ENCODE measurements at places on chromosomes 3 and 15.

- DNase-seq = no peak
These were observed 2.5 kb upstream of the HHLA2 start for GRCh38 chr3:108293858-108294257.

DNA sequence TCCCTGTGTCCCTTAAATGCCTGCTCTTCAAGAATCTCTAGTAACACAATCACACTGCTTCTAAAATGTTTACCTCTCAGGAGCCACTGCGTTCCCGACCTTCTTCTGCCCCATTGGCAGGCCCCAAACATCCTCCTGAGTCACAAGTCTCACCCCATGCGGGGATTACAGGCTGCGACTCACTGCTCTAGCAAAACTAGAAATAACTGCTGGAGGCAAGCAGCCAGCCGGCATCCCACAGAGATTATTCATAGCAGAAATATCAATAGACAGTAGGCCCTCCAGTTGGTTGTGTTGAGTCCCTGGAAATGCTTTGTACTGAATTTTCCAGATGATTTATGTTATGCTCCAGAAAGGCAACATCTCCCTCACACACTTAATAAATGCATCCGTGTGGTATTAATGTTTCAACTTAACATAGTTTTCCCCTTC, 64.8 kb downstream of the RFTN1 start:
- DNase-seq = peak; percentile 97

GRCh38 chr3:97278506-97278905, 464.1 kb downstream of the EPHA6 start:
- no peak for DNase-seq

DNA sequence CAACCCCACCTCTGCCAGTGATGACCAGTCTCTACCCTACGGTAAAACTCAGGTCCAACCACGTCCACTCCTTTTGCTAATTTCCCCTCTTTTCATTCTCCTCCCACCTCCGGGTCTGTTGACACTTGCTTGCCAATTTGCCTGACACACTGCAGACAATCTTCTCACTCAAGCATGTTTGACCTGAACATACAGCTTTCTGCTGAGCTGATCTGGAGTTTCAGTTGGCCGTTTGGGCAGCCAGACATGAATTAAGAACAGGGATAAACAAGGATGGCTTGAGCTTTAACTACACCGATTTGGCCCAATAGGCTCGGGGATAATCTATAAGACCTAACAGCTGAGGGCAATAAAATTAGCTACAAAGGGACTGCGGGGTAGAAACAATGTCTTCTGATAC, 758.6 kb upstream of the CFAP20DC start:
- no peak for DNase-seq

DNA sequence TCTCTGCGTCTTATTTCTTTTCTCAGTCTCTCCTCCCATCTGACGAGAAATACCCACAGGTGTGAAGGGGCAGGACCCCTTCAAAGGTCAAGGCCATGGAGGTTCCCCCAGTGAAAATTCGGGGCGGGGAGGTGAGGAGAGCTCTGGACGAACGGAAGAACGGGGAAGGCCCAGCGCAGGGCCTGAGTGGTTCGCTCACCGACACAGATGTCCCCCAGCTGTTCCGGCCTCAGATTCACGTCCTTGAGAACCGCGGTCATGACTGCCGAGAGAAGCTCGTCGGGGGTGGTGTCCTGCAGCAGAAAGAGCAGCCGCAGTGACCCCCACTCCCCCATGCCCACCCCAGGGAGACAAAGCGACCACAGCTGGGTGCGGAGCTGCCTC, 542 bp downstream of the ACAA1 start:
- peak; percentile 38 for DNase-seq

DNA sequence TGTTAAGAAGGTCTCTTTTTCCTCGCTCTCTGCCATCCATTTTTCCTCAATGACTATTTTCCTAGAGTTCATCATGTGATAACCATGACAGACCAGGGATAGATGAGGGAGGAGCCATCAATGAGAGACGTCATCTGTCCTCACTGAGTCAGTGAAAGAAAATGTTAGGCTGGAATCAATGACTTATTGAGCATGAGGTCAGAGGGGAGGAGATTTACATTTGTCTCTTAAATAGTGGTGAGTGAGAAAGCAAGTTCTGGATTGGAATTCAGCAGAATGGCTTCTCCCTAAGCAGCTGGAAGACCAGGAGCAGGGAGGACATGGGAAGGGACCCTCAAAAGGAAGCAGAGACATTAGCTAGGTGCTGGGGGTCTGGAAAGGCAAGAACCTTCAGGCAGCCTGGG, 28.2 kb upstream of the USP3 start:
- peak; percentile 100 for DNase-seq

GRCh38 chr15:59794229-59794886, 105.2 kb upstream of the BNIP2 start:
- DNase-seq = no peak

DNA sequence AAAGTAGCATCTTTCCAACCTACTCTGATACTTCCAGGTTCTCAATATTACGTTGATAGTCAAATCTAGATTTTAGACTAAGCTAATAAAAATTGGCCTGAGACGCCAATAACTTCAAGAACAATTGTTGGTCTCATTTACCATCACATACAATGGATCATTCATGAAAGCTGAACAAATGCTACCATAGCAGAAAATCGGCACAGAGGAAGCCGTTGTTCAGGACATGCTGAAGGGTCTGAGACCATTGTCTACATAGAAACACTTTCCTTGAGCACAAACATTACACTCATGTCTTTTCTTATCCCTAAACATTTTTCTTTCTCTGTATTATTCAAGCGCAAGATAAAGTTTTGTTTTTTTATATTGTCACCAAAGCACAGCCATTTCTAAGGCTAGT, 37.2 kb upstream of the FHIT start:
- DNase-seq = no peak

DNA sequence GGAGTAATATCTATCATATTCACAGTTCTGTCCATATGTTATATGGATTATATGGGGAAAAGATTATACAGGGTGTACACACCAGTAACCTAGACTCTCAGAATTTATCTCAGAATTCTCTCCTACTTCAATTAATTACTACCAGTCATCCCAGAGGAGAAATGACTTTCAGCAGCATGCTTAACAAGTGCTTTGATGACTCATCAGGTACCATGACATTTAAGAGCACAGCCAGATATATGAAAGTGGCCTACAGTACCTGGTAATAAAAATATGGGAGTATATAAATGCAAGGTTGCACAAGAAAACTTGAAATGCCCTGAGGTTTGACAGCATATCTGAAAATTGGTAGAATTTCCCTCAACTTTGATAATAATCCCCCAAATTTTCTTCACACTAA, 1273.0 kb downstream of the OTOL1 start:
- DNase-seq = peak; percentile 45

DNA sequence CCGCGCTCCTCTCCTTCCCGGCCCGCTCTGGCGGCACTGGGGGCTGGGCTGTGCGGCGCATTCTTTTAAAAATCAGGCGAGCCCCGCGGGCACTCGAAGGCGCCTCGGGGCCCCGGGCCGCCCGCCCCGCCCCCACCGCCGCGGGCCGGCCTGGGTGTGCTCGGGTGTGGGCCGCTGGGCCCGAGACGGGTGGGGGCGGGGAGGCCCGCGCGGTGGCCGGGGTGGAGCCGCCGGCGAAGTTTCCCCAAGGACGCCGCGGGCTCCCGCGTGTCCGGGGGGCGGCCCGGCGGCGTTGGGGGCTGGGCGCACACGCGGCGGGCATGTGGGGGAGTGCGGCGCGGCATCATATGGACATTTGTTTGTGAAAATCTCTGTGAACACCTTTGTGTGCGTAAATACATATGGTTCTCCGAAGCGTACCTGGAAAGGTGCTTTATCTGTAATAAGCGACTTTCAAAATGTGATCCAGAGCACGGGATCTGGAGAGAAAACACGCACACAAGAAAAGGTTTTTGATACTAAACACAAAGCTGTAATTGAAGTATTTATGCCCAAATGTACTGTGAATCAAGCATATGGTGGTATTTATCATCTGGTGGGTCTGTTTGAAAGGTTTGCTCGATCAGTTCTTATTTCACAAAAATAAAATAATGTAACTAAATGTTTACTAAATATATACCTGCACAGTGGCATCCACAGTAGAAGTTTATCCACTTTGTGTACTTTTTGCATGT, 612 bp upstream of the TBL1XR1 start:
- DNase-seq = peak; percentile 35

GRCh38 chr3:38004415-38005075, 14.0 kb downstream of the VILL start:
- peak; percentile 66 for DNase-seq

- DNase-seq = no peak
These were observed 5.2 kb downstream of the PARP3 start for GRCh38 chr3:51947215-51947900.

DNA sequence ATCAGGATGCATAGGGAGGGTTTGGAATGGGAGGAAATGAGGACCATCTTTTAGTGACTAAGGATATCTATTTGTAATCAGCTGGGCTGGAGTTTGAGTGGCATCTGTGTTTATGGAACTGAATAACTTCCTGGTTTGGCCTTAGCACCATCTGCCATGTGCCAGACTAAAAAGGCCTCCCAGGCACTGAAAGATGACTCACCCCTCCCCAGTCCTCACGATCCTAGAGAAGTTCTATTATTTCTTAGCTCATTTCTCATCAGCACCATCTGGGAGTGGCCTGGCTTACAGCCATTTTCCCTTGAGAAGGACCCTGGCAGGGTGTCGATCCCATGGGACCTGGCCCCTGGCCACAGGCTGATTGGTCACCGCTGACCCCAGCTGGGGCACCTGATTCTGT, 23.9 kb upstream of the CTXND1 start:
- peak; percentile 70 for DNase-seq

DNA sequence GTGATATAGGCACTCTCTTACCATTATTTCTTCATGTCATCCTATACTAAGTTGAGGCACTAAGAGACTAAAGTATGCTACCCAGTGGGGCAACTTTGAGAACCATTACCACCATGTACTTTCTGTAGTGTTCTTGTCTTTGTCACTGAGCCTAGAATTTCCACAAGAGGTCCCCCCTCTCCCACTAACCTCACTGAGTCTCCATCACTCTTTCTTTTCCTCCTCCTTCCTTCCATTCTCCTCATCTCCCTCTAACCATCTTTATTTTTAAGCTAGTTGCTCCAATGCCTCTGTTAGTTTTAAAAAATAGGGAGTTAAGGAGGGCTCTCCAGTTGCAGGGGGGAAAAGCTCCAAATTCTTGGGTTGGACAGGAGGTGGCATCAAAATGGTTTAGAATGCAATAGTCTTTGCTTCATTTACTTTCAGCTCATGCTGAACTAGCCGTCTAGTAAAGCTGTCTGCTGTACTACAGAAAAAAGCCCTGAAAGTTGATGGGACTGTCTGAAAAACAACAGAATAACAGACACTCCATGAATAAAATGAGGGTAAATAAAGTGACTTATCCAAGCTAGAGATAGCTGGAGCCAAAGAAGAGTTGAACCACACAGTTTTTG, 85.1 kb upstream of the MYRIP start:
- DNase-seq = peak; percentile 6

DNA sequence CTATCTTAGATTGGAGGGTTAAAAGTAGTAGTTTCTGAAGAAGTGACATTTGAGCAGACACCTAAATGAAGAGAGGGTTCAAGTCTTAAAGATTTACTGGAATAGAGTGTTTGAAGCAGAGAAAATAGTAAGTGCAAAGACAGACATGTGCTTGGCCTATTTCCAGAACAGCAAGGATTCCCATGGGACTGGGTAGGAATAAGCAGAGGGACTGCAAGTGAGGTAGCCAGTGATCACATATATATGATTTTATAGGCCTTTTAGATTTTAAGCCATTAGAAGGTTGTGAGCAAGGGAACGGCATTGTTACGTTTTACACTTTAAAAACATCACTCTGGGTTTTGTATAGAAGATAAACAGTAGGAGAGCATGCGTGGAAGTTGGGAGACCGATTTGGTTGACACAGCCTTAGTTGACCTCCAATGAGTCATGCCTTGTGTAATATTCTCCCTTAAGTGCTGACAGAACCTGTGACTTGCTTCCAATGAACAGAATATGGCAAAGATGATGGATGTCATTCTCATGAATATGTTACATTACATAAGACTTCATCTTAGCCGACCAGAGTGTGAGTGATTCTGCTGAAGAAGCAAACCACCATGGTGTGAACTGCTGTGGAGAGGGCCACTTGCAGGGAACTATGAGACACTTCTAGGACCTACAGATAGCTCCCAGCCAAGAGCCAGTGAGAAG, 37.1 kb upstream of the SLC4A7 start:
- DNase-seq = peak; percentile 98

DNA sequence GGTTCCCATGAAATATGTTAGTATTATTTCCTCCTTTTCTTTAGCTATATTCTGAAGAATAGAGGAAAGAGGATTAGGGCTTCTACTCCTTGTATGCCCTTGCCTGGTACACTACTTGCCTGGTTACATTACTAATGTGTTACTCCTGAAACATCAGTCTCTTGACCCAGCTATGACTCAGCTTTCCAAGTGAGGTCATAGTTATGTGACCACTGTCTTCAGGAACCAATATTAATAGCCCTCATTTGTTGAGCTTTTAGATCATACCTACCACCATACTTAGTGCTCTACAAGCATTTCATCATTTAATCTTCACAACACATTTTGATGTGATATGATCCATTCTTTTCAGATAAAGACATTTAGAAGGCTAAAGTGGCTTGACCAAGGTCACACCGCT, 60.3 kb downstream of the CMSS1 start:
- DNase-seq = peak; percentile 94

GRCh38 chr15:23606226-23606625, 40.8 kb downstream of the MKRN3 start:
- DNase-seq = no peak

- DNase-seq = peak; percentile 6
These were observed 64.9 kb upstream of the POLG start for GRCh38 chr15:89399238-89400115.

- DNase-seq = no peak
These were observed 7.3 kb downstream of the NGLY1 start for GRCh38 chr3:25775936-25776335.

- DNase-seq = peak; percentile 86
These were observed 28.3 kb downstream of the IGF2BP2 start for GRCh38 chr3:185796431-185797107.

- DNase-seq = no peak
These were observed 52.8 kb downstream of the NEO1 start for GRCh38 chr15:73105064-73105463.

GRCh38 chr3:109902549-109902948, 565.2 kb upstream of the DPPA4 start:
- no peak for DNase-seq

DNA sequence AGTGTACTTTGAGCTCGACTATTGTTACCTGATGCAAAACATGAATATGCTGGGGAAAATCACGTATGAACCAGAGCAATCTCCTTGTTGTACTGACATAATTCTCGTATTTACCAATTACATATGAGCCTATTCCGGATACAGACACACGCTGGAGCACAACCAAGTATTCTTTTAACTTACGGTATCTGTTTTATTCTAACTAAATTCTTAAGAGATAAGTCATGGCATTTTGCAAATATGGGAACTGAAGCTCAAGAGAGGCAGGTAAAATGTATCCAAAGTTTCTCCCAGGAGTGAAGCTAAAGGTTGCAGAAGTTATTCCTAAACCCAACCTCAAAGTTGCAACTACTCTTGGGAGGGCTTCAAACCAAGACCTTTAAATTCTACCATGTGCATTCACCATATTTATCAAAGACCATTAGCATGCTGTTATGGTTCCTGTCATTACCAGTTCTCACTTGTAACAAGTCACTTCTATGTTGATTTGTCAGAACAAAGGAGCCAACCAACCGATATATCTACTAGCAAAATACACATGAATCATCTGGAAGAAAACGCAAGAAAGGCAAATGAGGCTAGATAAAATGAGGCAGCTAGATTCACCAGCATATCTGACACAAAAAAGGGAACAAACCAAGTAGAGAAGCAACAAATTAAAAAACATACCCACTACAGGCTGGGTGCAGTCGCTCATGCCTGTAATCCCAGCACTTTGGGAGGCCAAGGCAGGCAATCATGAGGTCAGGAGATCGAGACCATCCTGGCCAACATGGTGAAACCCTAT, 17.8 kb downstream of the TBL1XR1 start:
- DNase-seq = no peak

Measured in fibroblast of mammary gland (primary cell).